Neural progenitor cell (in vitro differentiated cells): ENCODE measurements at places on chromosomes 2 and 18.

DNA sequence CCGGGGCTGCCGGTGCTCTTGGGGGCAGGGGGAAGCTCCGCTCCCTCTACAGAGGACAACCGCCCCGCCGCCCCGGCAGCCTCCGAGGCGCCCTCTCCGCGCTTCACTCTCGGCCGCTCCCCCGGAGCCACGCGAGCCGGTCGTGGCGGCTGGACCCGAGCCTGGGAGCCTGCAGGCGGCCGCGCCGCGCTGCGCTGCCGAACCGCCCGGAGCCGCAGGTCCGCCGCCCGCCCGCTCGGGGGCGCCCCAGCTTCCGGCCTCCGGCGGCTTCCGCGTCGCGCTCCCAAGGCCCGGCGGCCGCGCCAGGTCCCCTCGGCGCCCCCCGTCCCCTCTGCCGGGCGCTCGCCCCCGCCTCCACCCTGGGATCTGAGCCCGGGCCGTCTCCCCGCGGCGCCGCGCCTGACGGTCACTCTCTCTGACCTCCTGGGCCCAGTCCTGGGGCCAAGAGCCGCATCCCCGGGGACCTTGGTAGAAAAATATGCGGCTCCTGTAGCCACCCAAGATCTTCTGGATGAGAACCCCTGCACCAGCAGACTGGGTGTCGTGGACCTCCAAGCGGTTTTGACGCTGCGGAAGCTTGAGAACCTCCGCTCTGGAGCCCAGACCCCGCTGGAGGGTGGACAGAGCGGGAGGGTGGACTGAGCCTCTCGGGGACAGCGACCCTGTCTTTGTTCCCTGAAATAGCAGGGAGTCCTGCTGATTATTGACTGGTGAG is 44.3 kb downstream of the SERTAD2 start:
- no peaks in the 10 kb centered on the region for H3K36me3 ChIP-seq
- H3K4me1 ChIP-seq = peaks cover 23% of the 10 kb centered on the region
- H3K4me3 ChIP-seq = peak overlapping the region; percentile 48
- H3K27ac ChIP-seq = no peak overlapping the region
- DNase-seq = peak; percentile 82

DNA sequence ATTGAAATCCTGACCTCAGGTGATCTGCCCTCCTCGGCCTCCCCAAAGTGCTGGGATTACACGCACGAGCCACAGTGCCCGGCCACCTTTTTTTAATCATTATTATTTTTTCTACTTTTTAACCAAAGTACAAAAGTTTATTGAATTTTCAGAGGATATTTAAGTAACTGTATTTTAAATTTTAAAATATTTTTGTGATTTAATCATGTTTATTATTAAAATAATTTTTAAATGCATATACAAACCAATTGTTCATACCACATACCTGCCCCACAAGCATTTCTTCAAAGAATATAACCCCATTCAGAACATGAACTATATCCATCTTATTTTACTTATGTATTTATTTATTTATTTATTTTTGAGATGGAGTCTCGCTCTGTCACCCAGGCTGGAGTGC is 163.6 kb upstream of the MAP2 start:
- no peaks in the 10 kb centered on the region for H3K36me3 ChIP-seq
- no peak for DNase-seq
- H3K27ac ChIP-seq = no peak overlapping the region
- no peak overlapping the region for H3K4me3 ChIP-seq
- no peaks in the 10 kb centered on the region for H3K4me1 ChIP-seq

- no peak overlapping the region for H3K4me3 ChIP-seq
- DNase-seq = no peak
- peaks cover 32% of the 10 kb centered on the region for H3K36me3 ChIP-seq
- no peaks in the 10 kb centered on the region for H3K4me1 ChIP-seq
These were observed 123.2 kb upstream of the IL1R2 start for GRCh38 chr2:101868525-101868924.

DNA sequence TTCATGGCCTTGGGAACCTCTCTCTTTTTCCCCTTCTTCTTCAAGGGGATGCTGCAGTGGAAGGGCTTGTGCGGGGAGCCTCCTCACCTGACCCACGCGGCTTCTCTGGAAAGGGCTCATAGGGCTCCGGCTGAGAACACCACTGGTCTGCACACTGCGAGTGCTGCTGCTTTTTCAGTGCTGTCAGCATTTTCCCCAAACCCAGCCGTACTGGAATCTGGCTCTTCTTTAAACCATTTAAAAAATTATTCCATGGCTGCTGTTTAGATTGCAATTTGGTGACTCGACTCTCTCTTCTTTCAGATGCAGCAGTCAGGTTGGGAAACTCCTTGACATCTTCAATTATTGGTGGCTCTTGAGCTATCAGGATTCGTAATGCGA is 272.6 kb upstream of the DSEL start:
- H3K4me1 ChIP-seq = no peaks in the 10 kb centered on the region
- H3K27me3 ChIP-seq = no peaks in the 10 kb centered on the region
- no peaks in the 10 kb centered on the region for H3K36me3 ChIP-seq

GRCh38 chr2:80102026-80102425 is 202.5 kb downstream of the LRRTM1 start:
- no peaks in the 10 kb centered on the region for H3K27me3 ChIP-seq
- no peak overlapping the region for H3K27ac ChIP-seq
- no peaks in the 10 kb centered on the region for H3K36me3 ChIP-seq
- H3K4me1 ChIP-seq = no peaks in the 10 kb centered on the region

GRCh38 chr18:48066225-48066652 is 135.8 kb upstream of the SMAD2 start:
- H3K27me3 ChIP-seq = no peaks in the 10 kb centered on the region
- H3K4me3 ChIP-seq = no peak overlapping the region
- H3K27ac ChIP-seq = no peak overlapping the region
- no peaks in the 10 kb centered on the region for H3K4me1 ChIP-seq
- H3K36me3 ChIP-seq = no peaks in the 10 kb centered on the region
- no peak for DNase-seq

DNA sequence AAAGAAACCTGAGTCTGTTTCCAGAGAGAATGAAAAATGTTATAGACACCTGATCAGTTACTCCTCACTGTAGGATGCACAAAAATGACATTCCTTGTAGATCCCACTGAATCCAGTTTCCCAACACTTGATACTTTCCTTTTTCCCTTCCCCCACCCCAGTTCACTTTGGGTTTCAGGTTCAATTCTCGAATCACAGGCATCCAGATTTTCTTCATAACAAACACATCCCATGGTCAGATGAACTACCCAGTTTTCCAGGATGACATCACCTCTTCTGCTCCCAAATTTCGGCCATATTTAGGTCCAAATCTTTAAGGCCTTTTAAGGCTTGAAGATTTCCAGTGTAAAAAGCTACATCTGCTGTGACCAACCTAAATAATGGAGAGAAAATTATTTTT is 51.5 kb downstream of the UGP2 start:
- no peaks in the 10 kb centered on the region for H3K4me1 ChIP-seq
- peaks cover 25% of the 10 kb centered on the region for H3K36me3 ChIP-seq
- no peak overlapping the region for H3K4me3 ChIP-seq
- DNase-seq = no peak
- H3K27me3 ChIP-seq = no peaks in the 10 kb centered on the region
- no peak overlapping the region for H3K27ac ChIP-seq

GRCh38 chr2:206173147-206173546 is 13.5 kb downstream of the EEF1B2 start:
- H3K27me3 ChIP-seq = no peaks in the 10 kb centered on the region
- no peaks in the 10 kb centered on the region for H3K4me1 ChIP-seq
- peaks cover 4% of the 10 kb centered on the region for H3K36me3 ChIP-seq

DNA sequence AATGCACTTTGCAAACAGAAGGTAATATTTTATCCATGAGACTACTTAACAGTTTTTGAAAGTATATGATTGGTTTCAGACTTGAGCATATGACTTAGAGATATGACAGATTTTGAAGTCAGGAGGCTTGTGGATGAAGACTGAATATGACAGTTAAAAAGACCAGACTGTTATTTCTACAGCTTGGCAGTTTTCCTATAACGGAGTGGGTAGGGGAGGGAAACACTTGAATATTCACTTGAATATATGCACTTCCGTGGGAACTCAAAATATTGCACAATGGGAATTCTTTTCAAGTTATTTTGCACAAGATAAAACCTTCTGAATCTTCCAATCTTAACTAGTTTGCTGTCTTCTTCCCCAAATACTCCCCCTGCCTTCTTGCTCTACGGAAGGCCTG is 64.6 kb upstream of the ACKR3 start:
- DNase-seq = no peak
- H3K4me3 ChIP-seq = no peak overlapping the region
- no peaks in the 10 kb centered on the region for H3K4me1 ChIP-seq
- no peaks in the 10 kb centered on the region for H3K36me3 ChIP-seq

DNA sequence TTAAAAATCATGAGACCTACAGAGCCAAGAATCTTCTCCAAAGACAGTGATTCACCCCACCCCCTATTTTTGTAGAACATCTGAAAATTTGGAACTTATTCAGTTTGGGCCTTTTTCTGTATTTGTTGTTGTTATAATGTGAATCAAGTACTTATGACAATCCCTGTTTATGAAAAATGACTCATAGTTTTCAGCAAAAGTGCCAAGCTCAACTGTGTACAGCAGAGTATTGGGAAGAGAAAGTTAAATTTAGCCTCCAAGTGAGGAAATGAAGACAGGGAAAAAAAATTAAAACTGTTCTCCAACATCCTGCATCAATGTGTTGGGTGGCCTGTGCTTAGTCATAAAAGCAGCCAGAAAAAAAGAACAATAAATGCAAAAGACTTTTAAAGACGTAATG is 46.2 kb downstream of the LRATD1 start:
- no peaks in the 10 kb centered on the region for H3K36me3 ChIP-seq
- H3K4me1 ChIP-seq = peaks cover 21% of the 10 kb centered on the region
- no peak overlapping the region for H3K4me3 ChIP-seq

GRCh38 chr2:55031505-55031904 is 18.7 kb downstream of the RTN4 start:
- H3K4me1 ChIP-seq = peaks cover 6% of the 10 kb centered on the region
- H3K36me3 ChIP-seq = no peaks in the 10 kb centered on the region
- no peak for DNase-seq
- no peak overlapping the region for H3K27ac ChIP-seq
- no peak overlapping the region for H3K4me3 ChIP-seq

DNA sequence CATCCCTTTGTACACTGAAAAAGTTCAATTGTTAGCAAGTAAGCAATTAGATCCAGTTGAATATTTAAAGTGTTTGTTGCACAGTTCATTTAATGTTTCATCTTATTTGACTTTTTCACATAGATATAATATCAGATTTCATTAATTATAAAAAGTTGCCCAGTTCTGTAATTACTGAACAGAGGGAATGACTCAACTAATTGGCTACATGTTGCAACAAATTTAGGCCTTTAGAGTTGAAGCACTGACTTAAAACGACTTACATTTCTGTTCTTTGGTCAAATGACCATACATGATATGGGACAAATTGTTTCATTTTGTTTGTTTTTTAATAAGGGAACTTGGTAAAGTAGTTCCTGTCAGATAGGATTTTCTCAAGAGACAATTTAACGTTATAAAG is 68.5 kb upstream of the FAM117B start:
- no peaks in the 10 kb centered on the region for H3K4me1 ChIP-seq
- no peaks in the 10 kb centered on the region for H3K27me3 ChIP-seq
- H3K27ac ChIP-seq = no peak overlapping the region
- no peak overlapping the region for H3K4me3 ChIP-seq
- no peak for DNase-seq
- H3K36me3 ChIP-seq = no peaks in the 10 kb centered on the region

DNA sequence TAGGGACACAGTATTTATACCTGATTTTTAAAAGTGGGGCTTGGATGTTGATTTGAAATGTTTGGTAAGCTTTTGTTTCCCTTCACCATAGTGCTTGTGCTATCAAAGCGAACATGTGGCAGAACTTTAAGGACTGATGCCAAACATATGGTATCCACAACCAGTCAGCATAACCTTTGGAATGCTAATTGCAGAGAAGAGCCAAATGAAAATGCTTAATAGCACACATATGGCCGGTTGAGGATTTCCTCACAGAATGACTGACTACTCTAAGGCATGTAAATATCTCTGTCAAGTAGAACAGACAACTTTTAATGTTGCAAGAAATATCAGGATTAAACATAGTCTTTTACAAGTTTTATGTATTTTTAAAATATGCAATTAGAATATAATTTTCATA is 120.9 kb upstream of the COL3A1 start:
- no peaks in the 10 kb centered on the region for H3K4me1 ChIP-seq
- H3K36me3 ChIP-seq = no peaks in the 10 kb centered on the region
- H3K27me3 ChIP-seq = no peaks in the 10 kb centered on the region
- no peak overlapping the region for H3K4me3 ChIP-seq
- no peak overlapping the region for H3K27ac ChIP-seq

DNA sequence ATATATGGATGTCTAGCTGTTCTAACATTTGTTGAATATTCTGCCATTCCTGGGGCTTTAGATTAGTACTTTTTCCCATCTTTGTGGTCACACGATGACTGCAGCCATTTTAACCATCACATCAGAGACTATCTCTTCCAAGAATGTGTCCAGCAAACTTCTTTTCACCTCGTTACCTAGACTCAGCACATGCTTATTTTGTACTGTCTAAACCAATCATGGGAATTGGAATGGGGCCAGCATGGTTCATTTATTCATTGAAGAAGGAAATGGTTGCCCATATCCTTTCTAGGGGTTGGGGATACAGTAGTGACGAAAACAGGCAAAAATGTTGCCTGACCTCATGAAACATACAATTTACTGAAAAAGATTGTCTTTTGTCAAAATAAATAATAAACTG is 2.5 kb upstream of the VRK2 start:
- DNase-seq = no peak
- peaks cover 3% of the 10 kb centered on the region for H3K36me3 ChIP-seq

GRCh38 chr18:69838620-69839411 is 108.9 kb downstream of the CD226 start:
- H3K4me3 ChIP-seq = no peak overlapping the region
- peak; percentile 12 for DNase-seq
- no peaks in the 10 kb centered on the region for H3K27me3 ChIP-seq
- H3K27ac ChIP-seq = no peak overlapping the region
- H3K4me1 ChIP-seq = peaks cover 6% of the 10 kb centered on the region

- no peak for DNase-seq
- H3K4me1 ChIP-seq = no peaks in the 10 kb centered on the region
- H3K36me3 ChIP-seq = no peaks in the 10 kb centered on the region
- no peak overlapping the region for H3K4me3 ChIP-seq
- H3K27me3 ChIP-seq = no peaks in the 10 kb centered on the region
These were observed 147.2 kb downstream of the SMAD7 start for GRCh38 chr18:48803518-48803917.

DNA sequence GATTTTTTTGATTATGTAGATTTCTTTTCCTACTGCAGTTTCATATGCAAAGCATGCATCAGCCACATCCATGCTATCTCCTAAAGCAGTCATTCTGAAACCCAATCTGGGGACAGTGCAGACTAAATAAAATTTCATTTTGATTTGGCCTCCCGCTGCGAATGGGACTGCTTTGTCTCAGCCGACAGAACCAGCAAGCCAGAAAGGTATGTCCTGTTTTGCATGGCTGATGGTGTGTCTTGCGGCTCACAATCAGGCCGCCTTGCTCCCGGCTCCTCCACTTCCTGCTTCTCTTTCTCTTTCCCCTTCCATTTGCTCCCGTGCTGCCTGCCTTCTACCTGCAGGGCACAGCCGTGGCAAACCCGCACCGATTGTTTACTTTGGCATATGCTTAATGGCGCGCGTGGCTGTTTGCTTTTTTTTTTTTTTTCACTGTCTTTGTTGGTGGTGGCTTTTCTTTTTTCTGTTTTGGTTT is 419.6 kb upstream of the POU3F3 start:
- H3K27ac ChIP-seq = no peak overlapping the region
- peak overlapping the region; percentile 24 for H3K4me3 ChIP-seq
- H3K36me3 ChIP-seq = no peaks in the 10 kb centered on the region
- DNase-seq = peak; percentile 54
- peaks cover 23% of the 10 kb centered on the region for H3K4me1 ChIP-seq
- no peaks in the 10 kb centered on the region for H3K27me3 ChIP-seq

GRCh38 chr2:55862673-55863390 is 60.8 kb downstream of the EFEMP1 start:
- H3K36me3 ChIP-seq = no peaks in the 10 kb centered on the region
- DNase-seq = no peak
- no peaks in the 10 kb centered on the region for H3K4me1 ChIP-seq
- no peak overlapping the region for H3K27ac ChIP-seq
- no peak overlapping the region for H3K4me3 ChIP-seq
